ENCODE measurements at places on chromosomes 3 and 15.

GRCh38 chr3:12829886-12830784, 11.2 kb downstream of the RPL32 start:
- DNase-seq: no peak

GRCh38 chr3:126114443-126115386, 30.8 kb upstream of the SLC41A3 start:
- no peak for DNase-seq

DNA sequence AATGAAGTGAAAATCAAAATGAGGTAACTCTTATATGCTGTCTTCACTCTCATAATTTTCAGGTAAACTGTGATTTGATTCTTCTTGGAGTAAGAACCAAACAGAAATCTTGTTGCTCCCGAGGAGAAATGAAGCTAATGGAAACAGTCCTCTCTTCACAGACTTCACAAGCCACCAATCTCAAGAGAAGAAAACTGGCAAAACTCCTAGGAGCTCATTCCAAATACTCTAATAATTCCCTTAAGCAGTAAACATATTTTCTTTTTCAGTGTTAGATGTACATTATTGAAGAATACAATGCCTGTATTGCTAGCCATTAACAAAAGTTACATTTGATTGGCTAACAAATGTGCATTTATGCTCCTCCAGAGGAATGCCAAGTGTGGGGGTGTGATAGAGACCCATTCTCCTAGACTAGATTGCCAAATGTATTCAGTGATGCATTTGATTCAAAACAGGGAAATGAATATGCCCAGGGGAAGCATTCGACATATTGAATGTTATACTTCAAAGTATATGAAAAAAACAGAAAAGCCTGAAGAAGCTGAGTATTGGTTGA, 11.8 kb upstream of the RIOX2 start:
- DNase-seq: no peak

- no peak for DNase-seq
Measured at GRCh38 chr3:148863814-148864213, 1.3 kb upstream of the CPA3 start.

- DNase-seq: no peak
Measured at GRCh38 chr3:16374047-16374934, 109.3 kb downstream of the OXNAD1 start.

GRCh38 chr3:56347219-56347871, 120.9 kb downstream of the ERC2 start:
- no peak for DNase-seq

GRCh38 chr3:16834753-16835152, 50.0 kb upstream of the PLCL2 start:
- DNase-seq: no peak

GRCh38 chr15:81061490-81062253, 60.9 kb downstream of the TLNRD1 start:
- DNase-seq: no peak

DNA sequence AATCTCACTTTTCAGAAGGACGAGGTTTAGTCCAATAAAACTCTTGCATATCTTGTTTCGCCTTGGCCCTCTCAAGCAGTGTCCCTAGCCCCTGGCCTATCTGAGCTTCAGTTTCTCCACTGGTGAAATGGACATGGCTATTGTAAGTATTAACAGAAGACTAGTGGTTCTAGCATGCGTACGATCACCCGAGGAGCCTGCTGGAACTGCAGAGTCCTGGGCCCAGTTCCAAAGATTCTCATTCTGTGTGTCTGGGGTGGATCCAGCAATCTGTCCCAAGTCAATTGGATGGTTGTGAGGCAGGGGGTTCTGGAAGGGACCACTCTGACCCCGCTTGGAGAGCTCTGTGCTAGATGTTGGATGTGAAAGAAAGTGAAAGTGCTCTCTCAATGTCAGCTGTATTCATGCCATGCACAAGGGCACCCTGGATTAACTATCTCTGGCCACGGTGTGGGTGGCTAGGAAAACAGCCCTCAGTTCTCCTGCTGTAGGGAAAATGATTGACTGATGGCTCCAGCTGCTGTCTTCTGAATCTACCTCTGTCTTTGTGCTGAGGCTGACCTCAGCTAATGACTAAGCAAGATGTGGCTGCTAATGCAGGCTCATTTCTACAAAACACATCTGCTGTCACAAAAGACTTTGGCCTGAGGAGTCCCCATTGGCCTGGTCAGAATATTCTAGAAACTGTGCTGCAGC, 1.9 kb upstream of the PLA1A start:
- DNase-seq: no peak
